ENCODE measurements at places on chromosomes 2 and 18.

DNA sequence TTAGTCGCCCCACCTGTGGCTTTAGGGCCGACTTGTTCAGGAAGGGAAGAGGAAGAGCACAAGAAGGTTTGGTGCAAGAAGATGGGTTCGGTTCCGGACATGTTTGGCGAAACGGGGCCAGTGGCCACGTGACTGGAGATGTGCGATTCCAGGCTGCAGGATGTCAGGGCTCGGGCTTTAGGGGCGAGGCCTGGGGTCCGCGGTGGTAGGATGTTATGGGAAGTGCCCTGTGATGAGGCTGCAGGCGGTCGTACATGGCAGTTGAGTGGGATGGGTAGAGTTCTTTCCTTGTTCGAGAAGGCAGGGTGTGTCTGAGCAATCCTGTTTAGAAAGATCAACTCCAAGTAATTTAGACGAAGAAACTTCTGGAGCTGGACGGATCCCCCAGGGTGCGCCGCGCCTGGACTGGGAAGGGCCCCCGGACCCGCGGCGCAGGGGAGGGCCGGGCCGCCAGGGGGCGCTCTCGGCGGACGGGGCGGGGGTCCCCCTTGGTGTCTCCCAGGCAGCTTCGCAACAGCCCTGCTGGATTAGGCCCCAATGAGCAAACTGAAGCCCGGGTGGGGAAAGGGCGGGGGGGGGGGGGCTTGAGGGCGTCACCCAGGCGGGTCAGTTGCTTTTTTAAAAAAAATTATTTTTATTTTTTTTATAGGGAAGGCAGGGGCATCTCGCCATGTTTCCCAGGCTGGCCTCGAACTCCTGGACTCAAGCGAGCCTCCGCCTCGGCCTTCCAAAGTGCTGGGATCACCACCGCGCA, 17.2 kb upstream of the SDC1 start:
- no peak for DNase-seq

DNA sequence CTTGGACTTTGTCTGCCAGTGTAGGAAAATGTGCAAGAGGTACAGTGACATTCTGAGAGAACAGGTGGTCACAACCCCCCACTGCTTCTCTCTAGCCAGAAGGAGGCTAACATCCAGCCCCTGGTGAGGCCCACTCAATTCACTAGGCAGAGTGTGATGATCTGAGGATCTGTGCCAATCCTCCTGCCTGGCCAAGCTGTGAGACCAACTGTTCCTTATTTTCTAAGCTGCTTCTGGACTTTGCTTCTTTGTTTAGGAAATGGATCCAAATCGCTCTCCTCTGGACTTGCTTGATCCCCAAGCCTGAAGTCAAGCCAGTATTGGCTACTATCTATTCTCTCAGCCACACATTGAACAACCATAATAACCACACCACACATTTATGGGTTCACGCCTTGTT, 202.8 kb downstream of the PIK3C3 start:
- DNase-seq, result no peak

DNA sequence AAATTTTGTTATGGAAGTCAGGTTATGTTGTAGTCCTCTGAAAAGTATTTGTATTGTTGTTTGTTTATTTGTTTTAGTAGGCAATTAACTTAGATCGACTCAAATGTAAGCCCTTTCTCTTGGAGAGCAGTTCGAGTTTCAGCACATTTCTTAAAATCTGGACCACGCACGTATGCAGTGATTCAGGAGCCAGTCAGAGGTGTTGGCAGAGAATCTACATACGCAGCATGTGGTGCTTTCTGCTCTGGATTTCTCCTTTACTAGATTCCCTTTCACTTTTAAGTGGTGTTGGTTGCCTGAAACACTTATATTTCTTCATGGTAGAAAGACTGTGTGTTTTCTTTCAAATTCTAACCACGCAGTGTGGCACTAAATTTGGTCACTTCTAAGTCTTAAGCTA, 773.9 kb upstream of the LRATD1 start:
- no peak for DNase-seq

DNA sequence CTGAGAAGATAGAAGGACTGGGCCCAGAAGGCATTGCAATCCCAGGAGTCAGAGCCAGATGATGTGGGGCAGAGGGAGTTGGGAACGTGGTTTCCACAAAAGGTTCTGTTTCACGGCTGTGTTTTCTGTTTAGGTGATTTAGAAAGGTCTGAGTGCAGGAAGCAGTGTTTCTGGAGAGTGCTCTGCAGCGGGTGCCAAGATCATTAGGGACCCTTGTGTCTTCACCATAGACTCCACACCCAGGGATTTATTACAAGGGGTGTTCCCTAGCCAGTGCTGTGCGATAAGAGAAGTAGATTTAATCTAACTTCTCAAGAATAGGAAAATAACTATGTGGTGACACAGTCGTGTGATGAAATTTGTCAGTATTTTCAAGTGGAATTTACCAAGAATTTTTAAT, 221.1 kb upstream of the TPO start:
- DNase-seq, result no peak

DNA sequence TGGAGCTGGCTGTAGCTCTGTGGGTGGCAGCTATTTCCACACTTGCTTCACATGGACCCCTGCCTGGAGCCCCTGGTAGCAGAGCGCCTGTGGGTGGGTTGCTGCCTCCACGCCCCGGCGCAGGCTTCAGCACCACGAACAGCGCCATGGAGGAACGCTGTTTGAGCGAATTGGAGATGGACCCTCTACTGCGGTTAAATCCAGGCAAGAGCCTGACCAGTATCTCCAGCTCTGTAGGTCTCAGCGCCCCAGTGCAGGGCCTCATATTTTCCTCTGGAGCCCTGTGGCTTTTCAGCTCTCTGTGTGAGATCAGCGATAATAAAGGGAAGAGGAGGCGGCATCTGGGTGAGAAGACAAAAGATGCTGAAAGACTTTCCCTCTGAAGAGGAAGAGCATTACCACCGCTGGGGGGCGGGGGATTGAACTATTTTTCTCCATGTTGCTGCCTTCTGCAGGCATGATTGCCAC, 12.0 kb downstream of the ONECUT2 start:
- DNase-seq, result no peak

GRCh38 chr2:205047273-205047839, 502.1 kb downstream of the PARD3B start:
- no peak for DNase-seq

GRCh38 chr2:120995152-120995551, 259.5 kb downstream of the GLI2 start:
- DNase-seq, result no peak

DNA sequence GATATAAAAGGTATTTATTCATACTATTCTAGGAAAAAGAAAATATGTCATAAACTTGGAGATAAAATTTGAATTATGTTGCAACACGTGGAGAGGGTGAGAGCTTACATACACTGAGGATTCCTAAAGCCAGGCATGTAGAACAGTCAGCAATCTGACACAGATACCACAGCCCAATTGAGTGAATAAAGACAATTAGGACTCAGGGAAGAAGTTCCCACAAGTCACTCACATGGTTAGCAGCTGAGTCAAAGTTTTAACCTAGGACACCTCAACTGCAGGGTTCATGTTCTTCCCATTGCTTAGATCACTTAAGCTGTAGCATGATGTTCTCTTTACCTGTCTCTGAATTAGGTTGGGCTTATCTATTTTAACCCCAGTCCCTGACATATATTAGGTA, 189.5 kb downstream of the CMPK2 start:
- DNase-seq, result no peak

- DNase-seq, result no peak
Measured at GRCh38 chr2:121634354-121635307, 14.6 kb downstream of the CLASP1 start.

GRCh38 chr2:233829193-233830110, 24.9 kb downstream of the HJURP start:
- no peak for DNase-seq

GRCh38 chr2:83240611-83241010, 1218.5 kb downstream of the SUCLG1 start:
- no peak for DNase-seq

DNA sequence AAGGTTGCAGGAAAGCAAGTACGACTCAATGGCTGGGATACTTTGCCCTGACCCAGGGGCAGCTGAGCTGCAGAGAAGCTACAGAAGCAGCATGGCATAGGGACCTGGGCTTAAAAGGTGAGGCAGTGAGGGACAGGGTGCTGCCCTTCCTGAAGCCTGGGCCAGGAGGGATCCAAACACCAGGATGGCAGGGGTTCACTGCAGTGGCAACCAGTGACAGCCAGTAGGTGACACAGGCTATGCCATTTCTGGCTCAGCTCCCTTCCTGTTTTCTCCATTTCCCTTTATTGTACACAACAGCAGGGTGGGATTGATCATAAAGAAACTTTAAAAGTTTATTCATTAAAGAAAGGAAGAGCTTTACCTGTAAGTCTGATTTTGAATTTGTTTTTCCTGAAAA, 48.8 kb downstream of the CABYR start:
- no peak for DNase-seq

GRCh38 chr2:191995285-191995684, 148.4 kb upstream of the CAVIN2 start:
- no peak for DNase-seq

GRCh38 chr2:99084256-99084655, 57.3 kb upstream of the C2orf15 start:
- DNase-seq, result no peak

- no peak for DNase-seq
Measured at GRCh38 chr2:32958821-32959220, 12.1 kb downstream of the LTBP1 start.

- no peak for DNase-seq
Measured at GRCh38 chr2:143223556-143223955, 94.3 kb downstream of the ARHGAP15 start.

GRCh38 chr2:3466966-3467365, 52.4 kb downstream of the ADI1 start:
- no peak for DNase-seq

DNA sequence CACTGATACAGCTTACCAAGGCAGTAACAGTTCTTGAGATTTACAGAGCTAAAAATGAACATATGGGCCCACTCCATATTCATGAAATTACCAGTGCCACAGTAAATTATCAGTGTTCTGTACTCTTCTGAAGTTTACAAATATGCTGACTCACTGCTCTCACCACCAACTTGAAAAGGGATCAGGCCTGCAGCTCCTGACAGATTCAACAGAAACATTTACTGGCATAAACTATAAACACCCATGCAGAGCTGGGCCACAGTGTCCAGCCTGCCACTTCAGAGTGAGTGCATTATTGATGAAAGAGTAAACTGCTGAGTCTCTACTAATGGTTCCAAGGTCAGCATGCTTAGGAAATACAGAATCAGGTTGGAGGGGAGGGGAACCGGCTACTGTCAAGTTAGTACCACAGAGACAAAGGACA, 83.1 kb downstream of the FARSB start:
- no peak for DNase-seq

- peak; percentile 68 for DNase-seq
Measured at GRCh38 chr2:241636182-241637017, 558 bp downstream of the THAP4 start.

- no peak for DNase-seq
Measured at GRCh38 chr2:127000937-127001336, 102.2 kb downstream of the TEX51 start.

All from lower lobe of right lung (tissue), 2 donors.